Activated B cell treated with CpG ODN at 0.5 μM for 24 hours (primary cell): ENCODE measurements at places on chromosomes 6 and 20. TPM values are rescaled to one million over a fixed set of nuclear protein-coding genes. Genes with fewer than 3 reads are reported as not detected.

DNA sequence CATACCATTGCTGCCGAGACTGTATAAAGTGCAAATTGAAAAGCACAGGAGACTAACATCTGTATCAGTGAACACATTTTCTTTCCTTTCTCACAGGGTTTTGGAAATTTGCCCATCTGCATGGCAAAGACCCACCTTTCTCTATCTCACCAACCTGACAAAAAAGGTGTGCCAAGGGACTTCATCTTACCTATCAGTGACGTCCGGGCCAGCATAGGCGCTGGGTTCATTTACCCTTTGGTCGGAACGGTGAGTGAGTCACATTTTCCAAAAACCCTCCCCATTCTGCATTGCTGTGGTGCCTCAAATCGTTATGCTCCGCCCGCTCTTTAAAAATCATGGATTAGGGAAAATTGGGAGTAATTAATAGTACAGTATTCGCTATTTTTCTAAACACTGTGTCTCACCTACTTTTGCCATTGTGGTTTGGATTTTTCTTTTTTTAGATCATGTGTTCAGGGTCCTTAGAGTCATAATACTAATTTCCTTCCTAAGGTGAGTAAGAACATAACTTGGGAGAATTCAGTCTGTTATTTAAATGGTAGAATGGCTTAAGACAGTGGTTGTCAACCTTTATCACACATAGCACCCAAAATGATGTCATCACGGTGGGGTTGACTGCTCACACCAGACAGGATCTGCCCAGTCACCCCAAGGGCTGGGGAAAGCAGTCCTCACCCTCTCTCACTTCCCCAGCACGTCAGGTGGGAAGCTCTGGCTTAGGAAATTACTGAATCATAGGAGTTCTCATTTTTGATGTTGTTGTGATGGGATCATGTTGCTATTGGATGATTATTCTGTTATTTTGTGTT, 171.6 kb downstream of the MTHFD1L start:
- no peak for DNase-seq
- no peaks in the 10 kb centered on the region for H3K27me3 ChIP-seq
- no peak overlapping the region for H3K4me3 ChIP-seq
- H3K4me1 ChIP-seq: no peaks in the 10 kb centered on the region
- peaks cover 58% of the 10 kb centered on the region for H3K36me3 ChIP-seq

- peaks cover 2% of the 10 kb centered on the region for H3K4me1 ChIP-seq
- no peaks in the 10 kb centered on the region for H3K36me3 ChIP-seq
- peaks cover 18% of the 10 kb centered on the region for H3K27me3 ChIP-seq
- H3K4me3 ChIP-seq: no peak overlapping the region
- no peak for DNase-seq
- H3K27ac ChIP-seq: no peak overlapping the region
Measured at GRCh38 chr20:48411919-48412522, 415.8 kb downstream of the PREX1 start.

- H3K27me3 ChIP-seq: no peaks in the 10 kb centered on the region
- no peak for DNase-seq
- no peaks in the 10 kb centered on the region for H3K4me1 ChIP-seq
Measured at GRCh38 chr6:112503091-112503596, 156.0 kb downstream of the RFPL4B start.

DNA sequence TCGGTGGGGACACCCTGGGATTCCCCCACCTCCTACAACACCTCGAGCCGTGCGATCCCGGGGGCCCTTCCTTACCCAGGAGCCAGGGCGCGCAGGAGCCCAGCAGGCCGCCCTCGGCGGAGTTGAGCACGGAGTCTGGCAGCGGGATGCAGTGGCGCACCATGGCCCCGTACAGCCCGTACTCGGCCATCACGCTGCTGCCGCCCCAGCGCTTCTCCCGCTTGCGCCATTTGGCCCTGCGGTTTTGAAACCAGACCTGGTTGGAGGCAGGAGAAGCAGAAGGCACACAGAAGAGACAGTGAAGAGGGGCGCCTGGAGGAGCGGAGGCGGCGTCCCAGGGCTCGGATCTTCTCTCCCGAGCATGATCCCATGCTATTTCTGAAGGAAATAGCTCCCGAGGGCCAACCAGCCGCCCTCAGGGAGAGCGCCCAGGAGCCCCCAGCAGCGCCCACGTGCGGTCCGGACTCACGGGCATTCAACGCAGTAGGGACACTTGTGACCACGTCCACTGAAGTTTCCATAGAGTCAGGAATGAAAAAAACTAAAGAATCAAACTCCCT, 4.3 kb downstream of the VSX1 start:
- H3K27ac ChIP-seq: no peak overlapping the region
- peak overlapping the region; percentile 19 for H3K4me3 ChIP-seq
- peaks cover 9% of the 10 kb centered on the region for H3K4me1 ChIP-seq
- H3K27me3 ChIP-seq: peaks cover 55% of the 10 kb centered on the region

GRCh38 chr20:20457392-20458126, 89.7 kb downstream of the INSM1 start:
- no peak overlapping the region for H3K4me3 ChIP-seq
- H3K27ac ChIP-seq: peak overlapping the region; percentile 13
- H3K36me3 ChIP-seq: peaks cover 14% of the 10 kb centered on the region
- no peak for DNase-seq
- H3K4me1 ChIP-seq: peaks cover 8% of the 10 kb centered on the region
- no peaks in the 10 kb centered on the region for H3K27me3 ChIP-seq

DNA sequence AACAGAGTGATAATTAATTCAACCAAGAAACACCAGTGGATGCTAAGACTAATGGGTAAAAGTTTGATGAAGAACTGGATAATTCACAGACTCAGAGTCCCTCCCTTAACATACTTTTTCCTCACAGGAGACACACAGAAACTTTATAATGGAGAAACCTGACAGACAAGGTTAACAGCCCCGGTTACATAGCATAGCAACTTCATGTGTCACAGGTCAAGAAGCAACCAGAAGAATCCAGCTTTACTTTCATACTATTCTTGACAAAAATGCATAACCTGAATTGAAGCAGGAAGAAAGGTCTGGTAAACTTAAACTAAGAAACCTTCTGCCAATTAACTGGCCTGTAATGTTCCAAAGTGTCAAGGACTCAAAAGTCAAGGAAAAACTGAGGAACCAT, 375.9 kb downstream of the RNF144B start:
- no peak overlapping the region for H3K27ac ChIP-seq
- H3K36me3 ChIP-seq: no peaks in the 10 kb centered on the region
- no peaks in the 10 kb centered on the region for H3K27me3 ChIP-seq
- no peak overlapping the region for H3K4me3 ChIP-seq
- DNase-seq: no peak
- no peaks in the 10 kb centered on the region for H3K4me1 ChIP-seq

DNA sequence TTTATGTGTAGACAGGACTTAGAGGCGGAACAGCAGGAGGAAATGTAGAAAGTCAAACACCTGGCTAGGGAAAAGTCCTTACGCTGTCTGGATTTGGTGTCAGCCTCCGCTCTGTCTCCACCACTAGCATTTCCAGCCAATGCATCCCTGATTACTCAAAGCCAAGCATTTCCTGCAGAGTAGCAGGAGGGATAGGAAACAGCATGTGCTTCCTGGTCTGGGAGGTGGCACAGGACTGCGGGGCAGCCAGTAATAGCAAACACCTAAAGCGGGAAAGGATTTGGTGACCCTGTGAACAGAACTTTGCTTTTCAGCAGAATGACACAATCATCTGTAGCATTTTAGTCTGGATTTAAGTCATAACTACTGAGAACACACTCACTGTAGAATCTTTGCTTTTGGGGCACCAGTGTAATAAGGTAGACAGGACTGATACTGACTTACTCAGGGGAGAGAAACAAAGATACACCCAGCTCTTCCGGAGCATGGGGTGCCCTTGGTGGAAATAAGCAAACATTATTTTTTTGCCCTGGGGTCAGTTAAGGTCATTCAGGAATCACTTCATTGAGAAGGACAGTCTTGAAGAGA, 133.3 kb upstream of the AHI1 start:
- H3K4me3 ChIP-seq: no peak overlapping the region
- no peaks in the 10 kb centered on the region for H3K36me3 ChIP-seq
- no peak overlapping the region for H3K27ac ChIP-seq
- peaks cover 3% of the 10 kb centered on the region for H3K4me1 ChIP-seq
- no peak for DNase-seq

DNA sequence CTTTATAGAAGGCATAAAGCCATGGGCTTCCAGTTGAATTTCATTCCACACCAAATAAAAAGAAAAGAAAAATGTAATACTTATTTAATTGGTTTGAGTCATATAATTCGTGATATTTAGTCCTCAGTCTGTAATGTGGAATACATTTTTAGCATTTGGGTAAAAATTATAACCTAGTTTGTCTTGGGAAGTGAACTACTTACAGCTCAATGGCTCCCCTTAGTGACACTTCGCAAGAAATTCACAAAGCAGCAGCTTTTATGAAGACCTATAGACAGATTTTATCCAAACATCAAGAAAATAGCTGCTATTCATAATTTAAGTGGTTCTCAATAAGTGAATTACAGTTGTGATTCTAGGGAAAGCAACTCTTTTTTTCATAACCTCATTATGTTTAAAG, 72.1 kb downstream of the RSPO3 start:
- no peak overlapping the region for H3K4me3 ChIP-seq
- no peaks in the 10 kb centered on the region for H3K27me3 ChIP-seq
- DNase-seq: no peak
- H3K4me1 ChIP-seq: no peaks in the 10 kb centered on the region
- H3K36me3 ChIP-seq: no peaks in the 10 kb centered on the region

The KHDRBS2 gene
- total RNA-seq: 5.5 and 6.9 TPM in 2 replicates

The TRMT11 gene
- 24.6 and 33.4 TPM in 2 replicates for total RNA-seq

The SEMG1 gene
- total RNA-seq: not detected in 2 replicates

The VIP gene
- not detected in 2 replicates for total RNA-seq
